ENCODE measurements at places on chromosomes 6 and 20.

- DNase-seq: no peak
Measured at GRCh38 chr6:13718123-13718458, 6.5 kb upstream of the RANBP9 start.

DNA sequence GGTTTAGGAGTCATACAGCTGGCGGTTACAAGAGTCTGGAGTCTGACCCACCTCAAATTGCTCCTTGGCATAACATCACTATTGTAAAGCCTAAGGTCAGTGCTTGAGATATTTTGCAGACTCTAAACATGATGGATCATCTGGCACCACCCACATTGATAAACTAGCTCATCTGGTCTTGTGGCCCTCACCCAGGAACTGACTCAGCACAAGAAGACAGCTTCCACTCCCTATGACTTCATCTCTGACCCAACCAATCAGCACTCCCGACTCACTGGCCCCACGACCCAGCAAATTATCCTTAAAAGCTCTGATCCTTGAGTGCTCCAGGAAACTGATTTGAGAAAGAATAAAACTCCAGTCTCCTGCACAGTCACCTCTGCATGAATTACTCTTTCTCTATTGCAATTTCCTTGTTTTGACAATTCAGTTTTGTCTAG, 115.9 kb downstream of the CD24 start:
- DNase-seq: peak; percentile 77

DNA sequence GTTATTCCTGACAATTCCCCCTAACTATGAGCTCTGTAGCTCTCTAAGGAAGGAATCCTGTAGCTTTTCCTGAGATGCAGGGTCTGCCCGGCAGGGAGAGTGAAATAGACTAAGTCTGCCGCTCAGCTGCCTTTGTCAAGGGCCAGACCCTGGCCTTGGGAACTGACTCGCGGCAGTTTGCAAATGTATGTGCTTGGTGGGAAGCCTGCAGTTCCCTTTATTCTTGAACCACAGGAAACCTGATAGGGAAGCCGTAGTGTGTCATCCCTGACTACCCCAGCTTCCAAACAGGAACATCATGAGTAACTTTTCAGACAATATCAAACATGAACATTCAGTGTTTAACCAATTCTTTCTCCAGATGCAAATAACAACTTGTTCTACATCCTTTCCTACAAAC, 78.7 kb upstream of the IFNGR1 start:
- no peak for DNase-seq

DNA sequence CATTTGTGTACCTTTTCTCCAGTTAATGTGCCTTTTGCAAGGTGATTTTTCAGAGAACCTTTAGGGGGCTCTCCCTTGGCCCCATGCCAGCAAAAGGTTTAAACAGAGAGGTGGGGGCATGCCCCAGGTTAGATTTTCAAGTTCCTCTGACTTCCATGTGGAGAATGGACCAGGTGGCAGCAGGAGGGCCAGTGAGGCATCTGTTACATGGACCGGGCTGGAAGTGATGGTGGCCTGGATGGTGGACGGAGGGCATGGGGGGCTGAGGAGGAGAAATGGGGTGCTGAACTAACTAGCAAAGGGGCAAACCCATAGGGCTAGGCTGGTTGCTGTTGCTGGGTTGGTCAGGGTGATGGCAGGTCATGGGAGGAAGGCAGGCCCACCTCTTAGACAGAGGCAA, 20.7 kb upstream of the BPI start:
- DNase-seq: no peak

DNA sequence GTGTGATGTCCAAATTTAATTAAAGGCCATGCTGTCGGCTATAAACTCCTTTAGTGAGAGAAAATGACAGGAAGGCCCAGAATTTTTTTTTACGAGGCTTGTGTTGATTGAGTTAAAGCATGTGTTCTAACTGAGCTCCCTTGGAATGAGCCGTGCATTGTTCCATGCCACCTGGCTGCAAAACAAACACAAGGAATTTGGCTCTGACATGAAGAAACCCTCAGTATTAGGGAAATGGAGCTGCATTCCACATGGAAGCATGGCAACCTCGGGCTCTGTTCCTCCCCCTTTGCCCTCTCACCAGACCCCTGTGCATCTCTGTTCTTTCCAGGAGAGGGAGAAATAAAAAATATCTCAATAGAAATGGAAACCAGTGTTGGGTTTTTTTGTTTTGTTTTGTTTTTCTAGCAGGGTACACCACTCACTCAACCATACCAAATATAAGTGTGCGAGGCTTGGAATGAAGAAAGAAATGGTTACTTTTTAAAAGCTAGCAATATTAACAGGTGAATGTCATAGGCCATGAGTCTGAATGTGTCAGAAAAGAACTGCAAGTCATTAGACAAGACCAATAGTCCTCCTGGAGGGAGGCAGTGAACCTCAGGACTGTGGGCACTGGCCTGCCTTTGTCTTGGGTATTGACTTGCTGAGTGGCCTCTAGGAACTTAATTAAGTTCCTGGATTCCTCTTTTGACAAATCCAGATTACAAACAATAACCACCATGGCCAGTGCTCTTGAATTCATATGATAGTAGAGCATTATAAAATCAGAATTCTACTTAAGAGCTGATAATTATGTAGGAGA, 935.1 kb downstream of the KIF16B start:
- no peak for DNase-seq

DNA sequence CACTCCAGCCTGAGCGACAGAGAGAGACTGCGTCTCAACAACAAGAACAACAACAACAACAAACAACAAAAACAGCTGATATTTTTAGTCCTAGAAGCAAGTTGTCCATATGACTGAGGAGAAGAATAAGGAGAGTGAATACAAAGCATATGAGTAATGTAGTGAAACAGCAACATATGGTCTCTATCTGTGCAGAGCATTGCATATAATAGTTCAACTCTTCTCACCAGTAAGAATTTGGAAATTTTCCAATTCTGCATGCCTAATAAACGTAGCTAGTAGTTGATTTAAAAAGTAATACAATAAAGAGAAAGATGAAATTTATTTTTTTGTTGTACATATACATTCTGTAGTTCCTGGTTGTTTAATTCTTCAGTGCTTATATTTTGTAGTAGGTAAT, 129.7 kb upstream of the FAM83B start:
- no peak for DNase-seq

DNA sequence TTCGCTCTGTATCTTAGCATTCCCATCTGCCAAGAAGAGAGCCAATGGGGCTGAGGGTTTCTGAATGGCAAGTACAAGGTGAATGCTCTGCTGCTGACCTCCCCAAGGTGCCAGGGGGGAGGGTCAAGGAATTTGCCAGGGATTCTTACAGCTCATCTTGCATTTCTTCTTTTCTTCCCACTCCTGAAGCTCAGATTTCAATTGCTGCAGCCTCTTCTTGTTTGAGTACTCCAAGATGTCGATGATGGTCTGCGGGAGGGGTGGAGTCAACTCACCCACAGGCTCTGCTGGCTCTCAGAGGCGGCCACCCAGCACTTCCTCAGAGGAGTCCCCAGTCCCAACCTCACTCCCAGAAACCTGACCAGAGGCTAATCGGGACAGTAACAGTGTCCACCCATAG, 12.4 kb downstream of the C20orf96 start:
- DNase-seq: no peak

GRCh38 chr6:88785478-88785877, 177.9 kb downstream of the RNGTT start:
- no peak for DNase-seq

All from Calu3 (cell line).